ENCODE measurements at places on chromosomes 11 and 22. TPM values are rescaled to one million over a fixed set of nuclear protein-coding genes. Genes with fewer than 3 reads are reported as not detected.
A peak's percentile ranks its signal among the peaks of the same experiment; 100 is the strongest.

DNA sequence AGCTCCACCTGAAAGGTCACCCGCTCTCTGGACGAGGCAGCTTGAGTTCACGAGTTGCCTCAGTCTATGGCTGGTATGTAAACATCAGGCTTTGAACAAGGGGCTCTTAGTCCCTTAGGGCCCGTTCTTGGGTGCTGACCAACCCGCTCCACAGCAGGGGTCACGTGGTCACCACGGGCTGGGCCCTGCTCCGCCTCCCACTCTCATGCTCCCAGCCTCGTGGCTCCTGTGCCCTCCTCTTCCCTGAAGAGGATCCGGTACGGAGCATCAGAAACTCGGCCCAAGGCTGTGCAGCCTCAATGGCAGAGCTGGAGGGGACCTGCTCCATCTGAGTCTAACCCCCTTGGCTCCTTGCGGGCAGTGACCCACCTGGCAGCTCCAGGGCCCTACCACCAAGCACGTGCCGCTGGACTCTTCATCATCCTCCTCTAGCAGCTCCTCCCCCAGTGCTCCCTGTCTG is 54.2 kb upstream of the TTLL12 start:
- peaks cover 16% of the 10 kb centered on the region for H3K27me3 ChIP-seq
- DNase-seq = no peak
- no peak overlapping the region for H3K27ac ChIP-seq
- H3K4me3 ChIP-seq = no peak overlapping the region

DNA sequence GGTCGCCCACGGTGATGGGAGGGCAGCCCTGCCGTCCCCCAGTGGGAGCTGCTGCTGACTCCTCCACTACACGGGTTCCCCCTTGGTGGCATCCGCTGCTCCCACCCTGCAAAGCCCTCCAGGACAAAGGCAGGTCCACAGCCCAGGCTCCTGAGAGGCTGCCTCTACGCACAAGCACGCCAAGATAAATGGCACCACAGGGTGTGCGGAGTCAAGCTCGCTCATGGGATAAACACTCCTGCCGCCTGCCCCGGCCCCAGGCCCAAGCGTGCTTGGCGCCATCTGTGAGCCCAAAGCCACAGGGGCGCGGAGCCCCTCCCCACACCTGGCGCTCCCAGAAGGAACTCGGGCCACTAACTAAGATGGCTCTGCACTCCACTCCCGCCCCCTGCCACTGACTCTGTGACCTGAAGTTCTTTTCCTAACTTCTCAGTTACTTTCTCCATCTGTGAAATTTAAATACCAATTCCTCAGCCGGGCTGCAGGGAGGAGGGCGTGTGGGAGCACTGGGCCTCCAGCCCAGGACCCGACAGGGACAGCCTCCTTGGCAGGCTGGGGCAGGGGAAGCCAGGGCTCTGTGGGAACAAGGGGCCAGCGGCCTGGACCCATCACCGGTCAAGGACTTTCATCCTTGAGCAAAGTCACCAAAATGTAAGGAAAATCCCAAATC is 14.9 kb downstream of the EHD1 start:
- DNase-seq = peak; percentile 46
- peak overlapping the region; percentile 99 for H3K27ac ChIP-seq

- no peaks in the 10 kb centered on the region for H3K27me3 ChIP-seq
- no peak for DNase-seq
- H3K4me3 ChIP-seq = no peak overlapping the region
- no peaks in the 10 kb centered on the region for H3K36me3 ChIP-seq
These were observed 2.1 kb upstream of the CCDC81 start for GRCh38 chr11:86372586-86372985.

- no peaks in the 10 kb centered on the region for H3K36me3 ChIP-seq
- H3K4me3 ChIP-seq = no peak overlapping the region
- H3K27me3 ChIP-seq = no peaks in the 10 kb centered on the region
- H3K27ac ChIP-seq = no peak overlapping the region
- peak; percentile 16 for DNase-seq
- H3K4me1 ChIP-seq = peaks cover 8% of the 10 kb centered on the region
These were observed 2.3 kb downstream of the MTFP1 start for GRCh38 chr22:30427871-30428270.

DNA sequence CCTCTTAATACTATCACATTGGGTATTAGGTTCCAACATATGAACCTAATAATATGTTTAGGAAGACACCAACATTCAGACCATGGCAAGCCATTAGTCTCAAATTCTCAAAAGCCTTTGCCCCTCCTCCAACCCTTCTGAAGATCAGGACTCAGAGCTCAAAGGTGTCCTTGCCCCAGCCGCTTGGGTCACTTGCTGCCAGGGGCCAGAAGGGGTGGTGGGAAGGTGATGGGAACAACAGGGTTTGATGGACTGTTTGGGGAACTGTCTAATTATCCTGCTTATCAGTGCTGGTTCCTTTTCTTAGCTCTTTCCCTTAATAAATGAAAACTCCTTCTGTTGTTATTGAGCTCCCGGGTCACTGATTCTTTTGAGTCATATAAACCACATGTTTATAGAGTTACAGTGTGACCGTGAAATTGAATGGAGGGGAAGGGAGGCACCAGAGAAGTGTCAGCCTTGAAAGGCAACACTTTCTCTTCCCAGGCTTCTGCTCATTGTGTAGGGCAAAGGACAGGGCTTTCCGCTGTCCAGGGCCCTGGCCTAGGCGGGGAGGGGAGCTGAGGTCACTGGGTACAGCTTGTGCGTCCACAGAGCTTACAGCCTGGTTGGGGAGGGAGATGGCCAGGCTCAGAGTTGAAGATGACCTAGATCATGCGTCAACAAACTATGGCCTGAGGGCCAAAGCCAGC is 105.1 kb downstream of the FBXO7 start:
- H3K4me1 ChIP-seq = peaks cover 20% of the 10 kb centered on the region
- peak; percentile 50 for DNase-seq
- no peak overlapping the region for H3K27ac ChIP-seq
- no peak overlapping the region for H3K4me3 ChIP-seq

DNA sequence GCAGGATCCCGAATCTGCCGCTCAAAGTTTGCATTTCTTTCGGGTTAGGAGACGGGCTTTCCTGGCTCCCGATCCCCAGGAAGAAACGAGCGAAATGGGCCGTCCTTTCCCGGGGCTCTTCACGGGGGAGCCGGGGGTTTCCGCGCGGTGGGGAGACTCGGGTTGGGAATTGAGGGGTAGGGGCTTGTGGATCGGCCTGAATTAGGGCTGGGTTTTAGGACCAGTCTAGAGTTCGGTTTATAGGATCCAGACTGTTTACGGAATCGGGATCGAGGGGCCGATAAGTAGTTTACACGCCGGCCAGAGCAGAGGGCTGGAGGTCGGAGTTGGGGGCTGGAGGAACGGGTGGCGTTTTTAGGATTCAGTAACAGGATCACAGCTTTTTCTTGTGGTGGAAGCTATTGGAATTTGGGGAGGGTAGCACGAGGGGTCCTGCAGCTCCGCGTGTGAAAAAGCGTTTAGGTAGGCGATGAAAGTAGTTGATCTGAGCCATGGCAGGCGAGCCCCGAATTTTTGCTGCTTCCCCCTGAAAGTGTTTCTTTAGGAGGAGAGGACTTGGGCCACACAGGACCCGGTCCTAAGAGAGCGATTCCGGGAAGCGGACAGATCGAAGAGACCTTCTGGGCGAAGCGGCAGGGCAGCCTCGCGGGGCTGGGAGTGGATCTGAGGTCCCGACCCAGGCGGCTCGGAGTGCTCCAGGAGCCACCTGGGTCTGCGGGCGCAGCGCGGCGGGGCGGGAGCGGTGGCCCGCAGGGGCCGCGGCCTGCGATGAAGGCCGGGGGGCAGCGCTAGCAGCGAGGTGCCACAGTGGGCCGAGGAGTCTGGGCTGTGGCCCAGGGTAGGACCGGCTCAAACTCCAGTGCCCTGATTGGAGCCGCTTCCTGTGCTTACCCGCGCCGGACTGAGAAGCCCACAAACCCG is 1.6 kb downstream of the PKNOX2 start:
- H3K27ac ChIP-seq = no peak overlapping the region
- H3K4me1 ChIP-seq = no peaks in the 10 kb centered on the region
- H3K36me3 ChIP-seq = no peaks in the 10 kb centered on the region
- peak overlapping the region; percentile 74 for H3K4me3 ChIP-seq
- DNase-seq = peak; percentile 53

- H3K27me3 ChIP-seq = no peaks in the 10 kb centered on the region
- H3K4me3 ChIP-seq = no peak overlapping the region
- DNase-seq = no peak
- H3K36me3 ChIP-seq = no peaks in the 10 kb centered on the region
These were observed 1175.6 kb downstream of the BRD1 start for GRCh38 chr22:48651981-48652538.

- H3K4me1 ChIP-seq = no peaks in the 10 kb centered on the region
- H3K27me3 ChIP-seq = peaks cover 40% of the 10 kb centered on the region
- DNase-seq = peak; percentile 60
- no peaks in the 10 kb centered on the region for H3K36me3 ChIP-seq
These were observed at the start of gene LUZP2 for GRCh38 chr11:24496736-24497725. LUZP2 (plus strand) TSS chr11:24497053.

DNA sequence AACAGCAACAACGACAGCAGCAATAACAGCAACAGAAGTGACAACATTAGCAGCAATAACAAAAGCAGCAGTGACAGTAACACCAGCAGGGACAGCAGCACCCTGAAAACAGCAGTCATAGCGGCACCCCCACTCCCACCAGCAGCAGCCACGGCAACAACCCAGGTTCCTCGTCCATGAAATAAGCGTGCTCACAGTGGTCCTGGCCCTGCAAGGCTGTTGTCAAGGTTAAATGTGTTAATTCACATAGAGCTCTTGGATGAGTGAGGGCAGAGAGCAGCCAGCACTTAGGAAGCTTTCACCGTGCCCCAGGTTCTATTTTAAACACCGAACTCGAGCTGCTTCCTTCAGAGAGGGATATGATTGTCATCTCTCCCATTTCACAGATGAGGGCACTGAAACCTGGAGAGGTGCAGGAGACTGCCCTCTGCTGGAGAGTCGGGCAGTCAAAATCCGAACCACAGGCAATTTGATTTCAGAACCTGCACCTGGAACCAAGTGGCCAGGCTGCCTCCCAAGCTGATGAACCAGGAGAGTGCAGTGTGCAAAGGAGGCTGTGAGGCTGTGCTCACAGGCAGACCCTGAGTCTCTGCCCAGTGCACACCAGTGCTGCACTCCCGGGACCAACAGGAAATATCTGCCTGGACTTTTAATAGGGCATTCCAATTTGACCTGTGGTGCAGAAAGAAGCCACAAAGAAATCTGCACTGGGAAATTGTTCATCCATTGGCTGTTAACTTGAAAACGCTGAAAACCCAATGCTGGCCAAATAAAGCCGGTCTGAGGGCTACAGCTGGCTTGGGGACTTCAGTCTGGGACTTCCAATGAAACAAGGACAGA is 22.9 kb upstream of the FGF3 start:
- peak; percentile 18 for DNase-seq
- no peak overlapping the region for H3K27ac ChIP-seq
- H3K27me3 ChIP-seq = peaks cover 20% of the 10 kb centered on the region
- no peak overlapping the region for H3K4me3 ChIP-seq
- no peaks in the 10 kb centered on the region for H3K36me3 ChIP-seq

GRCh38 chr11:30317030-30317429 is 5.9 kb upstream of the ARL14EP start:
- H3K27me3 ChIP-seq = peaks cover 6% of the 10 kb centered on the region
- H3K27ac ChIP-seq = no peak overlapping the region
- DNase-seq = no peak
- H3K4me1 ChIP-seq = no peaks in the 10 kb centered on the region
- no peak overlapping the region for H3K4me3 ChIP-seq
- no peaks in the 10 kb centered on the region for H3K36me3 ChIP-seq

GRCh38 chr11:2130881-2131352 is 8.3 kb downstream of the IGF2 start:
- H3K27ac ChIP-seq = no peak overlapping the region
- peaks cover 9% of the 10 kb centered on the region for H3K27me3 ChIP-seq
- no peak for DNase-seq
- no peaks in the 10 kb centered on the region for H3K36me3 ChIP-seq
- no peak overlapping the region for H3K4me3 ChIP-seq
- no peaks in the 10 kb centered on the region for H3K4me1 ChIP-seq

- H3K36me3 ChIP-seq = no peaks in the 10 kb centered on the region
- H3K4me1 ChIP-seq = no peaks in the 10 kb centered on the region
- no peak for DNase-seq
- H3K27me3 ChIP-seq = no peaks in the 10 kb centered on the region
These were observed 3.9 kb downstream of the GSTT4 start for GRCh38 chr22:24001314-24001713.

DNA sequence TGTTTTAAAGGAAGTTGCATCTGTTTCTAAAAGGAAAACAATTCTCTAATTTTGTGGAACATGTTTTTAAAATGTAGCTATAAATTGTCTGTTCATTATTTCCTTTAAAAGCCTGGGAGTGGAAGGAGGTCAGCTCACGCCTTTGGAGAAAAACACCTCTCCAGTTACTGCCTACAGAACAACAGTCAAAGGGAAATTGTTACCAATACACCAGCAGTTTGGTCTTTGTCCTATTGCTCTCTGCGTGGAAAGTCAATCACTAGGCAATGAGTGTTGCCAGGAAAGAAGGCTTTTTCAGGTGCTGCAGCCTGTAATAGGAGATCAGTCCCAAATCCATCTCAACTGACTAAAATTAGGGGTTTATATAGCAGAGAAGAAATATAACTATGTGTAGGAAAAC is 22.2 kb downstream of the SVIP start:
- H3K4me3 ChIP-seq = no peak overlapping the region
- no peak for DNase-seq
- H3K27me3 ChIP-seq = no peaks in the 10 kb centered on the region
- no peaks in the 10 kb centered on the region for H3K36me3 ChIP-seq
- H3K4me1 ChIP-seq = no peaks in the 10 kb centered on the region
- no peak overlapping the region for H3K27ac ChIP-seq

- no peaks in the 10 kb centered on the region for H3K36me3 ChIP-seq
- DNase-seq = peak; percentile 60
- peak overlapping the region; percentile 87 for H3K4me3 ChIP-seq
These were observed 1.0 kb downstream of the CCDC86 start for GRCh38 chr11:60842668-60843600.

GRCh38 chr11:2533587-2534133 is 88.9 kb downstream of the KCNQ1 start:
- H3K27ac ChIP-seq = no peak overlapping the region
- H3K36me3 ChIP-seq = no peaks in the 10 kb centered on the region
- peaks cover 9% of the 10 kb centered on the region for H3K4me1 ChIP-seq
- H3K4me3 ChIP-seq = no peak overlapping the region
- peaks cover 5% of the 10 kb centered on the region for H3K27me3 ChIP-seq
- peak; percentile 92 for DNase-seq

DNA sequence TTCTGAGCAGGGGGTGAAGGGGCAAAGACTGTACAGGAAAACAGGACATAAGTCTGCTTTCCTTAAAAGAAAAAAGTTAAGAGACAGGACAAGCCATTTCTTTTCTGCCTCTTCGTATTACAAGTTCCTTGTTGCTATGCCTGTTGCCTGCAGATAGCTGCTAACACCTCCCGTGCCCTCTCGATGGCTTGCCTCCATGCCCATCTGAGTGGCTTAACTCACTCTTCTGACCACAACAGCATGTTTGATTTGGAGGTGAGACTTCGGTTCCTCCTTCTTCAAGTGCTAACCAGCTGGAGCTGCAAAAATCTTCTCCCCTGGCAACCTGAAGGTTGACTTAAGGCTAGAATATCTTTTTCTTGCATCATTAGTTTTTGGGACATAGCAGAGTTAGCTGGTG is 103.1 kb downstream of the PRR5L start:
- H3K27me3 ChIP-seq = no peaks in the 10 kb centered on the region
- DNase-seq = no peak
- H3K27ac ChIP-seq = no peak overlapping the region
- peaks cover 20% of the 10 kb centered on the region for H3K36me3 ChIP-seq
- no peaks in the 10 kb centered on the region for H3K4me1 ChIP-seq
- H3K4me3 ChIP-seq = no peak overlapping the region

FLRT1 gene
- total RNA-seq = not detected

SMIM35 gene
- total RNA-seq = not detected

SCUBE2 gene
- total RNA-seq = 3.5 TPM

LINC01488 gene
- total RNA-seq = not detected

TESMIN gene
- 0.13 TPM for total RNA-seq

KRTAP5-10 gene
- not detected for total RNA-seq

HORMAD2 gene
- not detected for total RNA-seq

Data from GM23248 (cell line).